Activated CD8-positive, alpha-beta memory T cell treated with anti-CD3 and anti-CD28 coated beads for 48 hours (primary cell): ENCODE measurements at places on chromosomes 7 and 10.

DNA sequence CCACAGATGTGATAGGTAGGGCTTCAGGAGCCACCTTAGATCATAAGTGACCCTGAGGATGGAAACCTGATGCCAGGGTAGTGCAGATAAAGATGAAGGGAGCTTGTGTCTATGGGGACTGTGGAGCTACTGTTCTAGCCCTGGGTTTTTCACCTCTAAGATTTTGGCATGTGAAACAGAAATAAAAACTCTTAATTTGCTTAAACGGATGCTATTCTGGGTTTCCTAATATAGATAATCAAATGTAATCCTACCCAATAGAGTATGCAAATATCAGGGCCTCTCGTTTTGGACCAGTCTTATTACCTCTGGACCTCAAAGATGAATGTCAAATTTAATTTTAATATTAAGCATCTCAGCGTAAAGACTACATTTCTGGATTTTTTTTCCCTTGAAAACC is 49.3 kb downstream of the ABCB4 start:
- no peak for DNase-seq

GRCh38 chr7:128025380-128025779 is 5.9 kb downstream of the LRRC4 start:
- no peak for DNase-seq

DNA sequence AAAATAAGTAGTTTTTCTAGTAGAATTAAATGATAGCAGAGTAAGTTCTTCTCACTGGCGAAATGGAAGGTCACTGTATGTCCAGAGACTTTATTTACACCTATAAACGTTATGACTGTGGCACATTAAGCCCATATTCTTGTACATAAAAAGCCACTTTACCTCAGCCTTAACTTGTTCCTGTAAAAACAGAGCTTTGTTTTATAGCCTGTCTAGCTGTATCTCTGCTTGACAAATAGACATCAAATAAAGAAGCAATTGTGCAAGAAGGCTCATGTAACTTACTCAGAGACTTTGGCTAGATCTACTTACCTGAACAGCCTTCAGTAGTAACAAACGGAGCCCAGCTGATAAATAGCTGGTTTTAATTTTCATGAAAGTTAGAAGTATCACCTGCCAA is 324.1 kb upstream of the BMPER start:
- no peak for DNase-seq

- DNase-seq, result no peak
These were observed 2.6 kb upstream of the RASSF4 start for GRCh38 chr10:44956717-44957706.

DNA sequence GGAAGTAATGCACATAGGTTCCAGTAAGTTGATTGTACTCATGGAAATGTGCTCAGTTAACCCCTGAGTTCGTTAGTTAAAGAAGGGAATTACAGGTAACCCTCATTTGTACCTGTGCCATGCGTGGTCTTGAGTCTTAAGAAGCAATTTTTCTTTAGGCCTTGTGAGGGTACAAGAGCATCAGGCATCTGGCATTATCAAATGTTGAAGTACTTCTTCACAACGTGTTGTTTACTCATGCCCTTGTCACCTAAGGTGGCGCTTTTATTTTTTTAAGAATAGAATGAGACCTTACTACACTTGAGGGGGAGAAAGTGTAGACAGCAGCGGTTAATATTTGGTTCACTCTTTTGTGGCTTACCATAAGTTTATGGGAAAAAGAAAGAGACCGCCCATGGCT is 167.1 kb downstream of the VTI1A start:
- DNase-seq, result no peak
